ENCODE measurements at places on chromosomes 6 and 20.

- no peak for DNase-seq
These were observed 1.7 kb upstream of the TREM2 start for GRCh38 chr6:41164551-41165120.

DNA sequence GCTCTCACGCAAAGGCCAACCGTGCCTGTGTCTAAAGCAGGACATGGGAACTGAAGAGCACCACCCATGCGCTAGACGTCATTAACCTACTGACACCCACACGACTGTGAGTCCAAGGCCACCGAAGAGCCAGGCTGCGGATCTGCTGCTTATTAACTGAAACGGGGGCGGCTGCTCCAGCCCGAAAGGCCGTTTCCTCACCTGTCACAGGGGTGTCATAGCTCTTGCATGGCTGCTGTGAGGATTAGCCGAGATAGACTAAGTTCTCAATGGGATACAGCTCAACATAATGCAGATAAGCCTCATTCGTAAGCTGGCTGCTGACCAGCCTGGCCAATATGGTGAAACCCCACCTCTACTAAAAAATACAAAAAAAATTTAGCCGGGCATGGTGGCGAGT, 26.7 kb downstream of the OVOL2 start:
- no peak for DNase-seq

- DNase-seq, result no peak
These were observed 160.4 kb downstream of the CD83 start for GRCh38 chr6:14278006-14278405.

- DNase-seq, result no peak
These were observed 8.7 kb downstream of the UBR2 start for GRCh38 chr6:42572523-42572922.

DNA sequence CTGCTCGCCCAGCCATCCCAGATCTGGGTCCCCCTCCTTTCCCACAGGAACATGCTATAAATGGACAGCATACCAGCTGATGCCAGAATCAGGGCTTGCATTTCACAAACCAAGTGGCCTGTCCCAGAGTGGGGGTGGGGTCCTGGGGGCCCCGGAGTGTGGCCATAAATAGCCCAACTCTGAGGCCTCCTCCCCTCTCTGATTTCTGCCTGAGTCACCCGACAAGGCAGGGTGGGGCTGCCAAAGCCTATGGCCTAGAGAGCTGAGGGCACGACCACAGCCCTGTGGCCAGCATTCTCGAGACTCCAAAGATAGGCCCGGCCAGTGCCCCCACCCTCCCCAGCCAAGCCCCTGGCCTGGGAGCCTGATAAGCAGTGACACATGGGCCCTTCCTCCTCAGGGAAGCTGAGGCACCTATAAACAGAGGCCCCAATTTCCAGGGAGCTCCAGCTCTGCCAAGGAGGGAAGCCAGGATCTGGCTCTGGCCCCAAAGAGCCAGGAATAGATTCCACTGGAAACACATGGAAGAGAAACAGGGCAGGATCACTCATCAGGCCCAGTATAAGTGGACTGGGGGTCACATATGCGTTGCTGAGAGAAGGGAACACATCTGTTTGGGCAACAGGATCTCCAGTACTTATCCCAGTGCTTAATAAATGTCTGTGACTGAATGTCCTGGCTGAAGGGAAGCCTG, 20.3 kb downstream of the SNTA1 start:
- DNase-seq, result no peak

- no peak for DNase-seq
These were observed 48.3 kb upstream of the TBC1D32 start for GRCh38 chr6:121382467-121383121.

DNA sequence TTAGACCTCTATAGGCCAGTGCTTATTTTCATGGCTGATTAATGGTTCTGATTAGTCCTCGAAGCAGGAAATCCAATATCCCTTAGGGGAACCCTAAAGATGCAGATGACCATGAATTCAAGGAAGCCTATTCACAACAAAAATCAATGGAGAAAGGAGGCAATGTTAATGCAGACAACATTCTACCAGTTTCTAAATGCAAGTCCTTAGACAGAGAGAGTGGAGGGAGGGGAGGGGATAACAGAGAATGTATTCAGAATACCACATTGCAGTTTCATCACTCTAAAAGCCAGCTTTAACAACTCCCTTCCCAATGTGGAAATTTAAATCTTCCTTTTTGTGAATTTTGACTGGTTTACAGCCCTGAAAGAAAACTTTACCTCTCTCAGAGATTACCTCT, 87.1 kb upstream of the POU3F2 start:
- DNase-seq, result no peak

- DNase-seq, result no peak
These were observed 26.4 kb upstream of the GCM1 start for GRCh38 chr6:53175027-53175426.

- no peak for DNase-seq
These were observed 91.6 kb downstream of the PRND start for GRCh38 chr20:4813076-4813862.

- DNase-seq, result no peak
These were observed 11.7 kb upstream of the HCK start for GRCh38 chr20:32040142-32040953.

- DNase-seq, result no peak
These were observed 11.0 kb upstream of the KIF13A start for GRCh38 chr6:17998442-17998841.

DNA sequence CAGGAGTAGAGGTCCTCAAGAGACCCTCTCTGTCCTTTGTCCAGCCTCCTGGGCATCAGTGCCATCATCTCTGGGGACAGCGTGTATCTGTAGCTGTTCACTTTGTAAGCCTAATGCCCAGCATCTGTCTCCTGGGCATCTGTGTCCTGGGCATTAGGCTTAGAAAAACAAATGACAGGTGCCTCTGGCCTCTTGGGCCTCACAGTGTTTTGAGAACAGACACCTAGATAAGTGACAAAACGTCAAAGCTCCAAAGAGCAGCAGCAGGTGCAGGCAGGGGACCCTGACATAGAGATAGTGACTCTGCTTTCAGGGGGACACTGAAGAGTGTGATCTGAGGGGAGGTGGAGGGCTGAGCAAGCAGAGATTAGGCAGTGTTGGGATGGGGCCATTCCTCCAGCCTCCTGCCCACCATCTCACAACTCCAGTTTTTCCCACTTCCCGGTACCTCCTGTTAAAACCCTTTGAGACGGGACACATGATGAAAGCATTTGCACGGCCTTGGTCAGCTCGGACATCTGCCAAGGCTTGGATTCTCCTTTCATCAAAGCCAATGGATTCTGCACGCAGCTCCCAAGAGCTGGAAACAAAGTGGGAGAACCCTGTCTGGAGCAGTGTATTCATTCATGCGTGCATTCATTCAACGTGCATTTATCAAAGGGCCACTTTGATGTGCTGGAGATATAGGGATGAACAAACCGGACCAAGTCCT, 55.5 kb upstream of the CD93 start:
- no peak for DNase-seq

DNA sequence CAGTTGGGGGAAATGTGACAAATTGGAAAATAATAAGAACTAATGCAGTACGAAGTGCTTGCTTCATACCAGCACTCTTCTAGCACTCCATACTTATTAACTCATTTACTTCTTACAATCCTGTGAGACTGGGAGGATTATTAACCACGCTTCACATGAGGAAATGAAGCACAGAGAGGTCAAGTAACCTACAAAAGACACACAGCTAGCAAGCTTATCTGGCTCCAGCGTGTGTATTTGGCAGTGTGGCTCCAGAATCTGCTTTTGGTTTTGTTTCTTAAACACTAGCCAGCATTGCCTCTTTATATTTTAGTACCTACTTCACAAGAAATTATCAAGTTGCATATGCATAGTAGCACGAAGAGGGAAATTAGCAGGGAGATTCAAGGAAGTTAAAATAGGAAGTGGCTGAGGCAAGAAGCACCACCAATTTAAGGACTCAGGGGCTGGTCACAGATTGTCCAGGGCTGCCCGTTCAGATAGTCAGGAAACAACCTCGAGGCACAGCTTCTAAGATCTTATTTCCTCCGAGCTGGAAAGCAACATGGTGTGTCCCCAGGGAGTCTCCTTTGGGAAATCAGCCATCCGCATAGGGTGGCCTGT, 302.7 kb upstream of the PRDM1 start:
- DNase-seq, result no peak

GRCh38 chr20:10324198-10324847, 105.7 kb downstream of the SNAP25 start:
- DNase-seq, result no peak

GRCh38 chr6:6543181-6543879, 45.2 kb upstream of the LY86 start:
- DNase-seq, result no peak

DNA sequence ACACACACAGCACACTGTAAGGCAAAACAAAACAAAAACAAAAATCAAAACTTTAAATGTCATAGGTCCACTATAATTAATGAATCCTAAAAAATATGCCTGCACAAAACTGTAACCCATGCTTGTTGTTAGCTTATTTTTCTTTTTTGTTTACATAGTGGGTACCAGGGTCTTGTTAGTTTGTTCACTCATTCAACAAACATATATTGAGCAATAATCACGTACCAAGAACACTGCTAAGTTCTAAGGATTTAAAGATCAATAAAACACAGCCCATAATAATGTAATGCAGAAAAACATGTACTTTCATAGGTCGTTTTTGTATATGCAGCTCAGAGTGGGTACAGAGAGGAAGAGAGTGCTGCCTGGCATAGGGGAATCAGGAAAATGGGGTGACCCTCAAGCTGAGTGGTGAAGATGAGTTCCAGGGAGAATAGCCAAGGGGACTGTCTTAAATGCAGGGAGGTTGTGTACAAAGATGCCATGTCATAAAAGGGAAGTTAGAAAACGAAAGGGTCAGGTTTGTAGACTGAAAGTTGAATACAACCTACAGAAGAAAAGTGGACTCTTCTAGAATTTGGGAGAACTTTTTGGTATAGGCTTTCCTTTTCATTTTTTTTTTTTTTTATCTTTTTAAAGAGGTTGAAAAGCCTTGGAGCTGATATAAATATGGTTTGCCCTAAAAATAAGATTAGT, 113.3 kb upstream of the TBX18 start:
- no peak for DNase-seq

- no peak for DNase-seq
These were observed 83.9 kb upstream of the DUSP22 start for GRCh38 chr6:208364-208763.

GRCh38 chr6:186340-186965, 105.8 kb upstream of the DUSP22 start:
- no peak for DNase-seq

GRCh38 chr20:17843246-17844132, 125.1 kb downstream of the SNX5 start:
- no peak for DNase-seq

DNA sequence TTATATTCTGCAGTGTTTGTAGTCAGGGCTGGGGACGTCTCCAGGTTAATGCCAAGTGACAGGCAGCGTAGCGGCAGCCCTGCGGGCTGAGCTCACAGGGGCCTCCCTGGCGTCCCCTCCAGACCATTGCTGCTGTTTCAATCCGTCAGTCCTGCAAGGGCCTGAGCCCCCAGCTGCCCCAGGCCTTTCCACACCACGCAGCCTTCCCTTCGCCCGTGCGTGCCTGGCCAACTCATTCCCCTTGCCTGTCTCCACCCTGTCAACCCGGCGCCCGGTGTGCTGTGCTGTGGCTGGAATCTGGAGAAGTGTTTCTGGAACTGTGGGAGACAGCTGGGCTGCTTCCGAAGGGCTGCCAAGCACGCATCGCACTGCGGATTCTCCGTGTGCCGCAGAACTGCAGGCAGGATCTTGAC, 11.9 kb downstream of the BHLHE23 start:
- DNase-seq, result no peak

DNA sequence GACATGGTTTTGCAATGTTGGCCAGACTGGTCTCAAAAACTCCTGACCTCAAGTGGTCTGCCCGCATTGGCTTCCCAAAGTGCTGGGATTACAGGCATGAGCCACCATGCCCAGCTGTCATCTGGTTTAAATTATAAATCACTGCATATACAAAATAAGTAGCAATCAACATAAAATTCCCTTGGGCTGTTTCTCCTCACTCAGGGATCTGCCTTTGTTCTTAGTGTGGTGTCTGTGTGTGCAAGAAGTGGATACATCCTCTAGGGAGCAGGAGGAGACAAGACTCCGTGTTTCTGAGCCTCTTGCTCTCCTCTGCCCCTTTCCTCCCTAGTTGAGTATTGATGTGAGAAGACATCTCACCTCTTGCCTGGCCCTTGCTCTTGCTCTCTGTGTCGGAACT, 65.2 kb upstream of the ADGRF4 start:
- DNase-seq, result no peak

DNA sequence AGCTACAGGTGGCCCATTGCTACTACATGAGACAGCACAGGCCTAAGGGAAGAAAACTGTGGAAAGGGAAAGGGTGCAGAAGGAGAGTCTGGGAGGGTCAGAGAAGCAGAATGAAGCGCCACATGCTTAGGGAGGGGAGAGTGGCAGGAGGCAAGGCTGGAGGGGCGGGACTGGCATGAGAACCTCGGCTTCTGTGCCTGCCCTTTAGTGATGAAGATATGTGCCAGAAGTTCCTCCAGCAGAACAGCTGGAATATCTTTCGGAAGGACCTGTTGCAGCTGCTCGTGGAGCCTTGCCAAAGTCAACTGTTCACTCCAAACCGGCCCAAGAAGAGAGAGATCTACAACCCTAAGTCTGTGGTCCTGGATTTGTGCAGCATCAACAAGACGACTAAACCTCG, 61.8 kb downstream of the CNBD2 start:
- DNase-seq, result no peak

DNA sequence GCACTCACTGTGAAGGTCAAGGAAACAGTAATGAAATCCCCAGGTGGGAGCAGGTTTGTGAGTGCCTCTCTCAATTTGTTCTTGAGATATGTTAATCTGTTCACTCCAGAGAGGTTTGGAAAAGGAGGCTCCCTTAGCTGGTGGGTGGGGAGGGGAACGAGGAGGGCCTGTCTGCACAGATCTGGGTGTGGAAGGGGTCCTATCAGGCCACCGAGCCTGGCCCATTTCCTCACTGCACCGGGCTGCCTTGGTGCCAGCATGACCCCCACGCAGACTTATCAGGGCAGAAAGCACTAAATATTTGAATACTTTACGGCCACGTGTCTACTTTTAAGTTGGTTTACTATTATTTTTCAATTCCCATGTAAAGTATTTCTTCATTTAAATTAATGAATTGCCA, 8.3 kb downstream of the AGPAT4 start:
- no peak for DNase-seq

- DNase-seq, result no peak
These were observed 118.8 kb downstream of the ZMYND8 start for GRCh38 chr20:47237715-47238114.

DNA sequence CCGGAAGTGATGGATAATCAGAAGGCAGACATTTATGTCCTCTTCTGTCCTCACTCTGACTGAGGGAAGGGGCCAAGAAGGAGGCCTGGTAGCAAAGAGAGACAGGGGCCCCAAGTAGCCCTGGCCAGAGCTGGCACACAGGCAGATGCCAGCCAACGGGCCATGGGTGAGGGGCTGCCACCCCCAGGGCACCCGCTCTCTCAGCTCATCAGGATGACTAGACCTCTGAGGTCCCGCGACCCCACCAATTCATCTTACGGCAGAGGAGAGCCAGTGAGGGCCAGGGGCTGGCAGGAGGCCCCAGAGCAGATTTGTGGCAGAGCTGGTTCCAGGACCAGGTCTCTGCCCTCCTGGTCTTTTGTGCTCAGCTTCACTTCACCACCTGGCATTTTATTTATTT, 43.1 kb upstream of the MDFI start:
- no peak for DNase-seq

- no peak for DNase-seq
These were observed 75.7 kb downstream of the TTLL2 start for GRCh38 chr6:167400482-167401138.
